Brain pericyte (primary cell): ENCODE measurements at places on chromosomes 1 and 21.

DNA sequence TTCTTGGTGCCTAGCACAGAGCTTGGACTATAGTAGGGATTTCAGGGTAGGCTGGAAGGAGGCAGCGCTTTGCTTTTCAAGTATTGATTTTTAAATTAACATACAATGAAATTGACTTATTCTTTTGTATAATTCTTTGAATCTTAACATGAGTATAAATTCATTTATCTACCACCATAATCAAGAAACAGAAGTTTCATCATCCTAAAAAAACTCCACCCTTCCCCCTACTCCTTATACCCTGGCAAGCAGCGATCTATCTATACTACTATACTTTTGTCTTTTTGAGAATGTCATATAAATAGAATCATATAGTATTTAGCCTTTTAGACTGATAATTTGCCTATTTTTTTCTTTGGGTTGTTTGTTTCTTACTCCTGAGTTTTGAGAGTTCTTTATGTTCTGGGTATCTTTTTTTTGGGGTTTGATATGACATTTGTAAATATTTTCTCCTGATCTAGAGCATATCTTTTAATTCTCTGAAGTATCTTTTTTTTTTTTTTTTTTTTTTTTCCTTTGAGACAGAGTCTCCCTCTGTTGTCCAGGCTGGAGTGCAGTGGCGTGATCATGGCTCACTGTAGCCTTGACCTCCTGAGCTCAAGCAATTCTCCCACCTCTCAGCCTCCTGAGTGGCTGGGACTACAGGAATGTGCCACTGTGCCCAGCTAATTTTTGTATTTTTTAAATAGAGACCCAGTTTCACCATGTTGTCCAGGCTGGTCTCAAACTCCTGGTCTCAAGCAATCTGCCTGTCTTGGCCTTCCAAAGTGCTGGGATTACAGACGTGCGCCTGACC is 6.4 kb downstream of the RPS6KC1 start:
- no peak for DNase-seq

DNA sequence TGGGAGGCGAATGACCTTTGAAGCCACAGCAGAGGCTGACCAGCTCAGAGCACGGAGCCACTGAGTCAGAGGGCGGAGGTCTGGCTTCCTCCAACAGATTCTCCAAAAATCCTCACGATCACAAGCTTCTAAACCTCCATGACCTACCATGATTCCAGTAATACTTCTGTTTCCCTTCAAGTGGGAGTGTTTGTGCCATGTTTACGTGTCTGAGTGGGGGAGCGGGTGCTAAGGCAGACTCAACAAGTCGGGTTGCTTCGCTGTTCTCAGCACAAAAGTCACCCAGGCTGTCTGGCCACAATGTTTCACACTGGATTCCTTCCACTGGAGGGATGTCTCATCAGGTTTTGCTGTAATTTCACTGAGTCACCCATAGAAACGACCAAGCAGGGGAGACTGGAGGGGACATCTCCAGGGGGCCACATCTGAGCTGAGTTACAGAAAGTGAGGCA is 86.2 kb downstream of the SLC66A1 start:
- DNase-seq: no peak

GRCh38 chr1:9341301-9341845 is 48.7 kb downstream of the SPSB1 start:
- DNase-seq: no peak

GRCh38 chr21:41425588-41425953 is 468 bp upstream of the MX1 start:
- DNase-seq: no peak

GRCh38 chr1:29120367-29120766 is 3.3 kb downstream of the TMEM200B start:
- no peak for DNase-seq

- no peak for DNase-seq
Observed at GRCh38 chr1:90835661-90836344, 118.7 kb upstream of the BARHL2 start.

GRCh38 chr1:152926091-152926490 is 17.7 kb downstream of the IVL start:
- DNase-seq: no peak

DNA sequence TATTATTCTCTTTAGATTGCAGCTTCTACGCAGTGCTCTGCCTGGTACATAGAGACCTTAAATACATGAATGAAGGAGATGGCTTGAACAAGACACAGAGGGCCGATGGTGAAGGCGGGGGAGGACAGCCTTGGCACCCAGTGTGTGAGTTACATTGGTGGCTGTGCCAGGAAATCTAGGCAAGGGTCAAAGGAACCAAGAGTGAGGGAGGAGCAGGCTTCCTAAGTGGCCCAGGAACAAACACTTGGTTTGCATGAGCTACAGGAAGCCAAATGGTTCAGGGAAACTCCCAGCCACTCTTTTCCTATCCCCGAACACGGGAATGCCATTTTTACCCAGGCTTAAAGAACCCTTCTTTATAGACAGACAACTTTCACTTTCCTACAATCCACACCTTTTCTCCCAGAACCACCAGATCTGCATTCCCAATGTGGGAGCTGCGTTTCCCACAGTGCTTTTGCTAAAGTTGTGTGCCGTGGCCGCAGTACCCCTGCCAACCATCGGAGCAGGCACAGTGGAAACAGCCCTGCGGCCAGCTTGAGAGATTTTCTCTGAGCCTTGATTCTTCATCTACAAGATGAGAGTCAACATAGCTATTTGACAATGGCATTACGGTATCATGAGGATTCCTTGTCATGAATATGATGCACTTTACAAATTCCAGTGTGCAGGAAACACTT is 3.5 kb upstream of the CLEC20A start:
- no peak for DNase-seq

DNA sequence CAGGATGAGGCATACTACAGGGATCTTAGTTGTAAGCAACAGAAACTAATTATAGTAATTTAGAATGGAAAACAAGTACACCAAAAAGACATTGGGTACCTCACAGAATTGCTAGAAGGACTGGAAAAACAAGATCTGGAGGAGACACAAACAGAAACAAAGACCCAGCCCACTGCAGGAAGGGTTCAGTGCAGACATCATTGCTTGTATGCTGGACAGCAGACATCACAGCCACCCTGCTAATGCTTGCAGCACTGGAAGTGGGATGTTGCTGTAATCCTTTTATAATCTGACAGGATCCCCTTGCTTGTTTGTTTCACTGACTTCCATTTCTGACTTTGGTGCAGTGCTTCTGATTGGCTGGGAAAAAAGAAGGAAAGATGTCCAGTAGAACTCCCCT is 111.4 kb upstream of the ZNF678 start:
- DNase-seq: no peak

- DNase-seq: no peak
Observed at GRCh38 chr1:4170548-4171340, 270.7 kb upstream of the C1orf174 start.

DNA sequence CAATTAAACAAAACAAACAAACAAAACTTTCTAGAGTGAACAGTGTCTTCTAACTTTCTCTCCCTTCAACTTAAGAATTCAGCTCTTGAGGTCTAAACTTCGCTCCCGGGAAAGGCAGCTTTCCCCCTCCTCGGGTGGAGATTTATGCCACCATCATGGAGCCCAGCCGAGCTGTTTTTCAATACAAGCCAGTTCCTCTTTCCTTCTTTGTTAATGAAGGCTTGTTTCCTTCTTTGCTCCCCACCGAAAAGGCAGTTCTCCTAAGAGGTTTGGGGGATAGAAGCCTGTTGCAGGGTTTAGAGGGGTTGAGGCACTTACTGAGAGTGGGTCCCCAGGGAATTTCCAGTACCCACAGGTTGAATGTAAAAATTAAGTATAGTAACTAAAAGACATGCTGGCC is 26.5 kb downstream of the OLIG1 start:
- DNase-seq: no peak

DNA sequence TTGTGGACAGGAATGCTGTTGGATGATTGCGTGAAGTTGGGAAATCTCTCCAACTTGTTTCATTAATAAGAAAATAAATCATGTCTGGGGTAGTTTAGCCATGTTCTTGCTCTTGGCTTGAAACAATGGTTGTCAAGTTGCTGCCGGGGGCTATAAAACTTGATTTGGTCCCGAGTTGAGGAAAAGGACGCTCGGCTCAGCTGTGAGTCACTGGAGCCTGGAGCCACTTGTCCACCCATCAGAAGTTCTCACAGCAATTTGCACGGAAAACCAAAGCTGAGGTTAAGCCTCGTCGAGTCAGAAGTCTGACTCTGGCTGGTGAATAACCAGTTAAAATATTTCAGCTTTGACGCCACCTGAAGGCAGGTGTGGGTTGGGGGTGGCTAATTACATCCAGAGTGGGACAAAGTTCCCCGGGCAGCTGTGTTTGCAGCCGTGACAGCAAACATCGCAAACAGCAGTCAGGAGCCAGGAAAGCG is 19.7 kb upstream of the RIPK4 start:
- no peak for DNase-seq

DNA sequence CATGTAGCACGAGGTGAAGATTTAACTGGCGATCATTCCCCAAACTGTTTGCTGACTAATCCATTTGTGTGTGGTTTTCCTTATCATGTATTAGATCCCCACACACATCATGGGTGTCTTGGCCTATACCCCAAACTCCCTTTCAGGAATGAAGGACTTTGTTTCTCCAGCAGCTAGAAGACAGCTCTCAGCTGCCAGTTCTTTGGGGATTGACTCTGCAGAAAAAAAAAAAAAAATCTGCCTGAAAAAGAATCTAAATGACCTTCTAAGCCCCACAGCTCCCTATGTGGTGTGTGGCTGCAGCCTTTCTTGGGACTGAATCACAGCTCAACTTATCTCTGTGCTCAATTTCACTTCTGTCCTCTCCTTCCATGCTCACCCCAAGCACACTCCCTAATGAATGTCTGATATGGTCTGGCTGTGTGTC is 256.3 kb upstream of the DUSP10 start:
- no peak for DNase-seq

- no peak for DNase-seq
Observed at GRCh38 chr1:246989901-246990300, 18.0 kb downstream of the ZNF695 start.

DNA sequence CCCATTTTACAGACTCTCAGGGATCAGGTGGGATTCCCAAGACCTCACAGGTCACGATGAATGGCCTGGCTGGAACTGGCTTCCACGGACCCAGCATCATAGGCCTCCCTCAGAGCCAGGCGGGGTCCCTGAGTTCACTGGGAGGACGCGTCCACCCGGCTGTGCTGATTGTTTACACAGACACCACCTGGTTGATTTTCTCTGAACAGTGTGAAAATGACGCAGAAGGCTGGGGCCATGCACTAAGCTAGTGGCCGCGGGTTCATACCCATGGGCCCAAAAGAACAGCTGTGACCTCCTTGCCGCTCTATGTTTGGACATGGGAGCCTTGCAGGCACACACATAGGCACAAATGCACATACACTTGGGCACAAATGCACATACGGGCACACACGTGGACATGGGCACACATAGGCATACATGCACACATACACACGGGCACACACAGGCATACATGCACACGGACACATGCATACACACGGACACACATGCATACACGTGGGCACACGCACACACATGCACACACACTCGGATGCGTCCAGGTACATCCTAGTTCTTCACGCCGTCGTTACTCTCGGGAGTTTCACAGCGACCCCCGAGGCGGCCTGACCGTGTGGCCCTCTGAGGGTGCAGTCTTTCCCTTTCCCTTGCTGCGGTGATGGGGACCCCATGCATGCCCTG is 23.2 kb downstream of the CSTB start:
- no peak for DNase-seq

- DNase-seq: no peak
Observed at GRCh38 chr1:4253935-4254334, 353.9 kb upstream of the C1orf174 start.

- DNase-seq: no peak
Observed at GRCh38 chr1:8118031-8118451, 91.9 kb upstream of the ERRFI1 start.

GRCh38 chr1:47644212-47644573 is 206.3 kb downstream of the FOXD2 start:
- no peak for DNase-seq

DNA sequence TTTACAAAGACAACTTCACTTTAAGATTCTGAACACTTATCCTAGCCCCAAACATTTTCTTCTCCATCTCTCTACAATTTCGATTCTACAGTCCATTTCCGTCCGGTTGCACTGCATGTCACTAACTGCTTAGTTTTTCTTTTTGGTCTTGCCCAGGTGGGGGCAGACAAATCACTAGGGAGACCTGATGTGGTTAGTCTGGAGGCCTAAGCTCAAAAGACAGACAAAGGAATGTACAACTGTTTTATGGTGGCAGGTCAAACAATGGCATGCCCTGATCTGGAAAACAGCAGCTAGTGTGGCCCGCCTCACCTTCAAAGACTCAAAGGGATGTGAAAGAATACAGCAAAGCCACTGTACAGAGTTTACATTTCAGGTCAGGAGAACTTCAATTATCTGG is 3.8 kb downstream of the ETV3 start:
- DNase-seq: no peak

DNA sequence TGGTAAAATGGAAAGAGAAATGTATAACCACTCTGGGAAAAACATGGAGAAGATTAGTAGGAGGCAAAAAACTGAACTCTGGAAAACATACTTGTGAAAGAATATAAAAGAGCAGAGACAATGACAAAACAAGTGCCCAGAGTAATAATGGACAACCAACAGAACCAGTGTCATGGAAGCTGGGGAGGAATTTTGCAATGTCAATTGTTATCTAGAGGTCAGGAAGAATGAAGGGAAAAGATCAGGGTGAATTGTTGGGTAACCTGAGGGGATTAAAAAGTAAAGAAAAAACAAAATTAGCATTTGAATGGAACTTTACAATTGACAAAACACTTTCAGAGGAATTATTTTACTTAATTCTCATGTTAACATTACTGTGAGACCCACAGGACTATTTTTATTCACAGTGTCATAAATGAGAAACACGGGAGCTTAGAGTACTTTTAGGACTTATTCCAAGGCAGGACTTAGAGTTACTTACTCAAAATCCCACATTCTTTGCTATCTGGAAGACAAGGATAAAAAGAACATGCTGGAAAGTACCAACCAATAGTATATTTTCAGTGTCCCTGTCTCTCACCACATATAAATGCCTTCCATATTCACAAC is 19.5 kb downstream of the JAM2 start:
- no peak for DNase-seq

DNA sequence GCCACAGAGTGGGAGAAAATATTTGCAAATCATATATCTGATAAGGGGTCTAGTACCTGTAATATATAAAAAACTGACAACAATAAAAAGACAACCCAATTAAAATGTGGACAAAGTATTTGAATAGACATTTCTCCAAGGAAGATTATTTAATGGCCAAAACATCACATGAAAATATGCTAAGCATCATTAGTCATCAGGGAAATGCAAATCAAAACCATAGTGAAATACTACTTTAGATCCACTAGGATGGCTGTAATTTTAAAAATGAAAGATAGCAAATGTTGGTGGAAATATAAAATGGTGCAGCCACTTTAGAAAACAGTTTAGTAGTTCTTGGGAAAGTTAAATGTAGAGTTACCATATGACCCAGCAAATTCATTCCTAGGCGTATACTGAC is 118.7 kb upstream of the KIF26B start:
- no peak for DNase-seq
